CD8-positive, alpha-beta T cell (primary cell): ENCODE measurements at places on chromosomes 11 and 22. TPM values are rescaled to one million over a fixed set of nuclear protein-coding genes. Genes with fewer than 3 reads are reported as not detected.

DNA sequence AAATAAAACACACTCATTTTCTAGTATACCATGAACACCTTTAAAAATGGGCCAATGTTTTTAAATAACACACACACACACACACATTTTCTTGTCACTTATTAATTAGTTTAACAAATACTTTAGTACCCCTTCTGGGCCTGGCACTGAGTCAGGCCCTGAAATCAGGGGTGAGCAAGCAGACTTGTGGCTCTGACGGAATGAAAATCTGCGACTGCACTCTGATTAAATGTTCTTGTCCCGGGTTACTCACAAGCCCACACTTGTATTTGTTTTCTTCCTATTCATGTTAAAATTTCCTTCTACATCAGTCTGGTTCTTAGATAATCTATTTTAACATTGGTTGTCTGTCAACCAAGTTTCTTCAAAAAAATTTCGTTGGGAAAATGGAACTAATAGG is 43.0 kb upstream of the PDGFD start:
- no peak for DNase-seq

- DNase-seq = no peak
Observed at GRCh38 chr11:69879729-69880005, 60.5 kb upstream of the FGF3 start.

- DNase-seq = no peak
Observed at GRCh38 chr22:21919526-21920307, 32.9 kb downstream of the PPM1F start.

- no peak for DNase-seq
Observed at GRCh38 chr11:123778511-123778910, 24.2 kb upstream of the OR6X1 start.

DNA sequence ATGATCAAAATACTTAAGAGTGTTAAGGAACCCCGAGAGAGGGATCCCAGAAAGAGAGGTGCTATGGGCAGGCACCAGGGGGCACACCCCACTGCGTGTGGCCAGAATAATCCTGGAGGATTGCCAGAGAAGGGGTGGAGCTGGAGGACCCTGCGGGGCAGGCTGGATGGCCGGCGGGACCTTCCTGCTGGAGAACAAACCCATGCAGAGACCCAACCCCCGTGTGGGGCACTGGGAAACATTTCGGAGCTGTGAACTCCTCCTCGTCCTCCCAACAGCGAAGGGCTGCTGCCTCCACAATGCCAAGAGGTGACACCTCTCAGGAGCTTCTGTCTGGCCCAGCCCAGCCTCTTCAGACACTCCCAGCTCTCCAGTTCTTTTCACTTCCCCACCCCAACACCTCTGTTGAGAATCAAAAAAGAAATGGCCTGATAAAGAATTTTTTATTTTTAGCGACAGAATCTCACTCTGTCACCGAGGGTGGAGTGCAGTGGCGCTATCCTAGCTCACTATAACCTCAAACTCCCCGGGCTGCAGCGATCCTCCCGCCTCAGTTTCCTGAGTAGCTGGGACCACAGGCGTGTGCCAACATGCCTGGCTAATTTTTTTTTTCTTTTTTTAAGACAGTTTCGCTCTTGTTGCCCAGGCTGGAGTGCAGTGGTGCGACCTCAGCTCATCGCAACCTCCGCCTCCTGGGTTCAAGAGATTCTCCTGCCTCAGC is 25.6 kb downstream of the RHOD start:
- DNase-seq = peak; percentile 10

DNA sequence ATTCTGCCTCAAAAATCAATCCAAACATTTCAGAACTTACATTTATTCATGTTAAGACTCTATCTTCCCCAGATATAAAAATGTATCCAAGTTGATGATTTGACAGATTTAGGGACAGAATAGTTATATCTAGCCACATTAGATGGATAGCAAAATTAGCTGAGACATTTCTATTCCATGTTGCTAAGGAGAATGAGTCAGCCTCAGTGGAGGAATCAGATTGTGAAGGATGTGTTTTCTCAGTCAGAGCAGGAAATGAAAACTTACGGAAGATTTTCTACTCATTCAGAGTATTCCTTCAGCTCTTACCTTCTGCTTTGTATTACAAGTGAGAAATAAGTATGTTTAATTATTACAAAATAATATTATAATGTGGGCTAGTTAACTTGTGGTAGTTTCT is 556.3 kb upstream of the ANO3 start:
- DNase-seq = no peak

DNA sequence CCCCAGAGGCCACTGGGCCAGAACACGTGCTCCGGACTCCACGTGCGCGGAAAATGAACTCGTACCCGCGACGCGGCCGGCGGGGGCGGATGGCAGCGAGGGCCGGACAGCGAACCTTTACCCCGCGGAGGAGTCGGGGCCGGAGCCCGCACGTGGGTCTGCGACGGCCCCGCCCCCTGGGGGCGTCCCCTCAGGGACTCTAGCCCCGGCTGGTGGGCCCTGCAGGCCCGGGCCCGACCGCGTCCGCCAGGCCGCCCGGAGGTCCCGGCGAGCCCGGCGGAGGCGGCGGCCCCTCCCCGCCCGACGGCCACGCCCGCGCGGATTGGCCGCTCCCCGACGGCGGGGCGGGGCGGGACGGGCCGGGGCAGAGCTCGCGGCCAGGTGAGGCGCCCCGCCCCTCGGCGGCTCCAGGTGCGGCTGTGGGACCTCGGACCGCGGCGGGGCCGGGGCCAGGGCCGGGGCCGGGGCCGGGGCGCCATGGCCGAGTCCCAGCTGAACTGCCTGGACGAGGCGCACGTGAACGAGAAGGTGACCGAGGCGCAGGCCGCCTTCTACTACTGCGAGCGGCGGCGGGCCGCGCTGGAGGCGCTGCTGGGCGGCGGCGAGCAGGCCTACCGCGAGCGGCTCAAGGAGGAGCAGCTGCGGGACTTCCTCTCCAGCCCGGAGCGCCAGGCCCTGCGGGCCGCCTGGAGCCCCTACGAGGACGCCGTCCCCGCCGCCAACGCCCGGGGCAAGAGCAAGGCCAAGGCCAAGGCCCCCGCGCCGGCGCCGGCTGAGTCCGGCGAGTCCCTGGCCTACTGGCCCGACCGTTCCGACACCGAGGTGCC is at the start of gene FAM83F:
Gene FAM83F (plus strand): TSS at position 389 of the 827 bp plus-strand sequence. CDS start 89 bp downstream, at position 478.
- DNase-seq = peak; percentile 56

- no peak for DNase-seq
Observed at GRCh38 chr11:1943576-1943975, 3.6 kb upstream of the MRPL23 start.

DNA sequence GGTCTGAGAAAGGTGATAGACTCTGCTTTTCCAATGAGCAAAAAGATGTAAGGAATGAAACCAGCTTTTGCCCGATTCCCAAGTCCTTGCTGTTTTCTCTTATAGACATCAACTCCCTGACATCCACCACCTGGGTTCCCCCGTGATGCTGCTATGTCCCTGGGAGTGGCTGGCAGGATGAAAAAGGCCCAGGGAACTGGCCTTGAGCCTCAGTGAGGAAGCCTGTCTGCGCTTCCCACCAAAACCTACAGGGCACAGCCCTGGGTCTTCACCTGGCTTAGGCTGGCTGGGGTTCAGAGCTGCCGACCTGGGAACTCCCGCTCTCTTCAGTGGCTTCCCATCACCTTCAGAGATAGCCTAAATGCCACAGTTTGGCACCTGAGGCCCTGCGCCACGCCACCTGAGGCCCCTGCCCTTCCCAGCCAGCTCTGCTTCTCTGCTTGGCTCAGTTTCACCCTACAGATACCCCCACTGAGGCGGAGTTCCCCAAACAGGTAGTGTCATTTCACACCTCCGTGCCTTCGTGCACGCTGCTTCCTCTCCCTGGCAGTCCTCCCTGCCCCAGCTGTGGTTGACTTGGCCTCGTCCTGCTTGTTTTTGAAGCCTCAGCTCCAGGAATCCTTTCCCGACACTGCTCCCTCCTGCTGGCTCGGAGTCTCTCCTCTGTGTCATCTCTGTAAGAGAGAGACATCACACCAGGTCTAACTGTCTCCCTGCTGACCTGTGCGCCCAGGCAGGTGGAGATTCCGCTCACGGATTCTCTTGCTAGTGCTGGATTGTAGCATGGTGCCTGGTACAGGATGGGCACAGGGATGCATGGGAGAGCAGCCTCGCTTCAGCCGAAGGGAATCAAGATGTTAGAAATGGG is 10.7 kb downstream of the SLC37A2 start:
- DNase-seq = peak; percentile 35

- peak; percentile 63 for DNase-seq
Observed at GRCh38 chr22:22955866-22956535, 68.4 kb downstream of the IGLL5 start.

DNA sequence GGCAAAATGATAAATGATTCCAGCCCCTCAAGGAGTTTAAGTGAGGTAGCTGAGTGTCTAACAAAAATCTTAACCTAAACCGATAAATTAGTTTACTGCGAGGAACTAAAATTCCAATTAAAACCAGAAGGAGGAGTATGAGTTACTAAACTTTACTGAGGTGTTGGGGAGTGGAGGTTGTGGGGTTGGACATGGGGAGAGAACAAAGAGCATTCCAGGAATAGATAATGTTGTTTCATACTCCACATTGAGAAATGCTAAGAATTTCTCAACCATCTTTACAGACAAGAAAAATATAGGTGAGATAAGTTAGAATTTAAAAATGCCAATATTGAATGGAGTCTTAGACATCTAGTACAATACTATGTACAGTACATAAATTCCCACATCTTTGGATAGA is 488.6 kb downstream of the METTL15 start:
- DNase-seq = no peak

- DNase-seq = no peak
Observed at GRCh38 chr11:45578316-45578715, 87.1 kb downstream of the CHST1 start.

DNA sequence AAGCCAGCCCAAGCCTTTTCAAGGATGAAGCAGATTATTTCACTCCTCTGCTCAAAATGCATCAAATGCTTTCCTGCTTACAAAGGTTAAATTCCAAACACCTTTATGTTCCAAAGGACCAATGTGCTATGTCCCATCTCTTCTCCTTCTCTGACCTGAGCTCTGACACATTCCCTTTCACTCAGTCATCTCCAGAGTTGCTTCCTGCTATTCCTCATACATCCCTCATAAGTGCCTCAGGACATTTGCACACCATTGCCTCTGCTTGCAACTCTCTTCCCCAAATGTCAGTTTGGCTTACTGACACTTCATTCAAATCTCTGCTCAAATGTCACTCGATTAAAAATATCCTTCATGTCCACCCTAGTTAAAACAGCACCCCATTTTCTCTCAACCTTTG is 53.3 kb upstream of the BMAL1 start:
- no peak for DNase-seq

The RIMBP3C gene
- not detected for total RNA-seq

The MEI1 gene
- total RNA-seq = 63.1 TPM

The RAG2 gene
- total RNA-seq = not detected

The OR52H1 gene
- total RNA-seq = not detected

The SULT4A1 gene
- not detected for total RNA-seq

The HSD17B12 gene
- total RNA-seq = 13.8 TPM

The C11orf87 gene
- not detected for total RNA-seq
